ENCODE measurements at places on chromosomes 1 and 21. TPM values are rescaled to one million over a fixed set of nuclear protein-coding genes. Genes with fewer than 3 reads are reported as not detected.

- no peak for DNase-seq
These were observed 10.2 kb downstream of the COQ8A start for GRCh38 chr1:226950316-226950715.

DNA sequence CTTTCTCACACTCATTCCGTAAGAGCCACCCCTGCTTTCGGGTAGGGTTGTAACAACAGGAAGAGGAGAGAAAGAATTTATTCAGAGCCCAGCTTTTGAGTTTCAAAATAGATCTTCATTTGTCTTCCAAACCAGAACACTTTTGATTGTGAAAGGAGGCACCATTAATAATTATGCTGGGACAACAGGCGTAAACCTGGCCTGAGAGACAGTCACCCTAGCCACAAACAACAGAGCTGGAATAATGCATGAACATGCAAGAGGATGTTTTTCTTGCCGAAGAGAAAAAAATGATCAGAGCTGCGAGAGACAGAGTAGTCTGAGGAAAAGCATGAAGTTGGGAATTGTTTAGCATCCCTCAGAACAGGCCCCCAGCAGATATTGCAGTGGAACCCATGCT lies 18.5 kb upstream of the GREM2 start:
- DNase-seq = no peak

DNA sequence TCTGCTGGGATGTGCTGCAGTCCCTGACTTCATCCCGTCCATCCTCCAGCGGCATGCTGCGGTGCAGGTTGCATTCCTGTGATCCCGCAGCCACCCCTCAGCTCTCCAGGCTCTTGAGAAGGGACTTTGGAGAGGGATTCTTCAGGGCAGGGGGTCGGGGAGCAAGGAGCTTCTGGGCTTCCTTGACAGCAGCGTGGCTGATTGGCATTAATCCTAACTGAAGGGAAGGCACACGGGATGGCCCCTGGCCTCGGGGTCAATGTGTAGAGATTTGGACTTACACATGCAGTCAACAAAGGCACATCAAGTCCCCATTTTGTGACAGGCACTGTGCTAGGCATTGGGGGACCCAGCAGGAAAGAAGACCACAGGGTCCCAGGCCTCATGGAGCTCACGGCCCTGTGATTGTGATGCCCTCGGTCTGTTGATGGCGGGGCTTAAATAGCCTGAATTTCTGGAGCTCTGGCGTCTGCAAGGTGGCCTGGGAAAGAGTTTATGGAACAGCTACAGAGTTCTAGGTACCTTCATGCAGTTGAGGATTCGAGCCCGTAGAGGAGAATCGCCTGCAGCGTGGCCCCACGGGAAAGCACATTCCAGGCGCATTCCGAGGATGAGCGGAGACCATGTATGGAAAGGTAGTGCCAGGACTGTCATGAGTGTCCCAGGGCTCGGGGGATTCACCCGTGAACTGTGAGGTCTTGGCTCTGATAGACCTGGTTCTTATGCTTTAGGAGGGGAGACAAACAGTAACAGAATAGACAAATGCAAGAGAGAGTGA lies 20.1 kb downstream of the PSEN2 start:
- DNase-seq = no peak

DNA sequence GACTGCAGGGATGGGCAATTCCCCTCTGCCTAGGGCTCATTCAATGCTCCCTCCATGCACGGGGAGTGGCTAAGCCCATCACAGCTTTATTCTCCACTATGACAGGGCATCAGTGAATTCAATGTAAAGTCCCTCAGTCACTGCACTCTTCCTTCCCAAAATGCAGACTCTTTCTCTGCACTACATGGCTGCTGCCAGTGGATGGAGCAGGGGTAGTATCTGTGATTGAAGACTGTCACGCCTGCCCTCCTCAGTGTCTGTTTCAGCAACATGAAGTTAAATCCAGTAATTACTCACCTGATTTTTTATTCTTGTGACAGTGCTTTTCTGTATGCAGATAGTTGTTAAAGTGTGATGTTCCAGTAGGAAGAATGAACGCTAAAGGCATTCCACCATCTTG lies 1323.2 kb downstream of the AMY1C start:
- DNase-seq = no peak

- DNase-seq = no peak
These were observed 6.2 kb upstream of the PFKL start for GRCh38 chr21:44293551-44294231.

GRCh38 chr1:40092241-40092640 lies 4.8 kb downstream of the PPT1 start:
- DNase-seq = no peak

GRCh38 chr1:99919220-99919619 lies 50.6 kb upstream of the SLC35A3 start:
- DNase-seq = peak; percentile 57

DNA sequence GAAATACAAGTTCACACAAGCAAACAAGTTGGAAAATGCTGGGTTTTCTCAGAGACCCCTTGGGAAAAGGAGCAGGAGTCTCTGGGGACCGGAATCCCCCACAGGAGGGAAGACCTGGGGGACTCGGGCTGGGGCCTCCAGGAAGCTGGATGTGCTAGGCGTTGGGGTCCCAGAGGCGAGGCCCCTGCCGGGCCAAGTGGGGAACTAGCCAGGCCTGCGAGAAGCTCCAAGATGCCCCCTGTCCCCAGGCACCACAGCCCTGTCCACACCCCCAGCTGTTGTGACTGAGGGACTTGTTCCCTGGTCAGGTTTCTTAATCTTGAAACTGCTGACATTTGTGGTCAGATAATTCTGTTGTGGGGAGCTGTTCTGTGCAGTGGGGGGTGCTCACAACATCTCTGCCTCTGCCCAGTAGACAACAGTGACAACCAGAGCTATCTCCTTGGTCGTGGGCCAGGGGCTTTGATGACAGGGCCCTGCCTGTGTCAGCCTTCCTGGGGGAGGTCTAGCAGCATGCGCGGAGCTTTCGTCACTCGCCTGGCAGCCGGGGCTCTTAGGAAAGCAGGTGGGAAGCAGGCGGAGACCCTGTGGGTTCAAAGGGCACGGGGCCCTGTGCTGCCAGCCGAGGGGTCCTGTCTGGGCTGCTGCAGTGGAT lies 126.4 kb upstream of the ARHGEF16 start:
- no peak for DNase-seq

GRCh38 chr1:86100401-86100800 lies 56.2 kb downstream of the COL24A1 start:
- no peak for DNase-seq

DNA sequence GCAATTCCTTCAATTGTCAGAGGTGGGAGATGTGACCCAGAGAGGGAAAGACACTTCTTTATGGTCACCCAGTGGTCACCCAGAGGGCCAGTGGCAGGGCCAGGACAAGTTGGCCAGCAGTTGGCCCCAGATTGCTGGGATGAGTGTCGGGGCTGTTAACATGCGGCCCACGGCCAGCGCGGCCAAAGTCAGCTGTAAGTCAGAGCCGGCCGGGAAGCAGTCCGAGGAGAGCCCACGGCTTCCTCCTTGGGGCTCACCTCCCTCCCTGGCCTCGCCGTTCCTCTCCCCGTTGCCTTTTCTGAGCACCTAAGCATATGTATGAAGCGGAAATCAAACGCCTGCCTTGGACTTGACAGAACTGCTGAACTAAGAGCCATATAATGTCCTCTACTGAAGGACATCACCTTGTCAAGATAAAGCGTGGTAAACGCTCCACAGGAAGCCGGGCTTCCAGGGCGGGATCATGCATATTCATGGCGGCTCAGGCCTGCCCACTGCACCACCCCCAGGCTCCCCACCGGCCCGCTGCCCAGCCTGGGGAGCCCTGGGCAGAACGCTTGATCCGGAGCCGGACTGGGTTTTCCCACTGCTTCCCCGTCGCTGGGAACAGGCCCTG lies 245.4 kb upstream of the POU3F1 start:
- DNase-seq = no peak

- DNase-seq = no peak
These were observed 64.4 kb upstream of the RPL11 start for GRCh38 chr1:23627069-23627735.

GRCh38 chr1:169795687-169796086 lies 980 bp upstream of the METTL18 start:
- DNase-seq = no peak

- no peak for DNase-seq
These were observed 293.8 kb downstream of the NCAM2 start for GRCh38 chr21:21291883-21292569.

GRCh38 chr1:63294803-63295594 lies 27.4 kb upstream of the FOXD3 start:
- no peak for DNase-seq

- no peak for DNase-seq
These were observed 135.9 kb upstream of the DPYD start for GRCh38 chr1:98056781-98057180.

DNA sequence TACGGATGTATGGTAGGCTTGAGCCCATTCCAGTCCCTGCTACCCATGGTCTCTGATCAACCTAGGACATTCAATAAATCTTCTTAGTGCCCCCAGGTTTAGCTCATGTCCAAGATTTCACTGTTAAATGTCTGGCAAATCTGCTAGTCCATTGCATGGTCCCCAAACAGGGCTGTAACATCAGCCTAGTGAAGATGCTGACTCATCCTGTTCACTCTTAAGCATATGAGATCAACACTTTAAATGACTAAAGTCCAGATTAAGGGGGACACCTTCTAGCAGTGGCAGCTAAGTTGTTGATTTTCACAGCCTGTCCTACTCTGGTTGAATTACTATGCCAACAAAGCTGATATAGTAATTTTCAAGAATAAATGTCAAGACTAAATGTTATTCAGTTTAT lies 46.5 kb upstream of the NUF2 start:
- no peak for DNase-seq

DNA sequence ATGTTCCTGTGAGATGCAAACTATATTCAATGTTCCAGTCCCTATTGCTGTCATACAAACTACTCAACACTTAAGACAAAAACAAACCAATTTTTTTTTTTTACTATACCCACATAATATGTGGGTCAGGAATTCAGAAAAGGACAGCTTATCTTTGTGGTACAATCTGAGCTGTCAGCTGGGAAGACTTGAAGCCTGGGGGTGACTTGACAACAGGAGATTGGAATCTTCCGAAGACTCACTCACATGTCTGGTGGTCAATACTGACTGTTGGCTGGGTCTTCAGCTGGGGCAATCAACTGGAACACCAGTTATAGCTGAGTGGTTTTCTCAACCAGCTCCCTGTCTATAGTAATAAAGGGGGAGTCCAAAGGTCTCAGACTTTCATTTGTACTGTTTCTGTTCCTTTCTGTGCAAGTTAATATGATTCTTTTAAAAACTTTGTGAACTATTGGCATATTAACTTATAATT lies 81.7 kb upstream of the ATP1B1 start:
- no peak for DNase-seq

GRCh38 chr1:20079661-20080305 lies 9.8 kb downstream of the PLA2G5 start:
- DNase-seq = no peak

- no peak for DNase-seq
These were observed 35.0 kb upstream of the IL19 start for GRCh38 chr1:206735553-206736031.

DNA sequence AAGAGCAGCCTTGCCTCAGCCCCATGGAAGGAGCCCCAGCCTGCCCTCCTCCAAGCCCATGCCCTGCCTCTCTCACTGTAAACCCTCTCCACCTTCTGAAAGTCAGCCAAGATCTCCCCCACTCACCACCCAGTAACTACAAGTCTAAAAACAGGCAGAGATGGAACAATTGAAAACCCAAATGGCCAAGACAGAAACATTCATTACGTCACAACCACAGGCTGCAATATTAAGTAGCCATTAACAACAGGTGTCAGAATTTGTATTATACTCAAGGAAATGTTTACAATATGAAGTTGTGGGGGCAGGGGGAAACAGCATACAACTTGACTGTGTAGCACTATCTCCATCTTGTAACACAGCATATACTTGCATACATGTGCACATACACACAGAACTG lies 2.4 kb downstream of the IRF6 start:
- DNase-seq = no peak

DNA sequence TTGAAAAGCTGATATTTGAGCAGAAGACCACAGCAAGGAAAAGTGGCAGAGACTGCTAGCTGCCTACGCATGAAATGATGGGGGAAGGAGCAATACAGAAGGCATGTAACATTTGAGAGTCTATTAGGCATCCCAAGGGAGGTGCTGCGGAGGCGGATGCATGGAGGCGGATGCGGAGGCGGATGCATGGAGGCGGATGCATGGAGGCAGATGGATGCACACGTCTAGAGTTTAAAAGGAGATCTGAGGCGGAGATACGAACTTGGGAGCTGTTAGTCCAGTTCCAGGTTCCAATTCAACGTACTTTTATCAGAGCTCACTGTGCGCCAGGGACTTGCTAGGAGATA lies 744 bp upstream of the DDX20 start:
- DNase-seq = peak; percentile 53

- DNase-seq = peak; percentile 78
These were observed 144.2 kb downstream of the DHRS3 start for GRCh38 chr1:12473596-12474362.

GRCh38 chr1:23472351-23473036 lies 11.5 kb downstream of the ASAP3 start:
- no peak for DNase-seq

DNA sequence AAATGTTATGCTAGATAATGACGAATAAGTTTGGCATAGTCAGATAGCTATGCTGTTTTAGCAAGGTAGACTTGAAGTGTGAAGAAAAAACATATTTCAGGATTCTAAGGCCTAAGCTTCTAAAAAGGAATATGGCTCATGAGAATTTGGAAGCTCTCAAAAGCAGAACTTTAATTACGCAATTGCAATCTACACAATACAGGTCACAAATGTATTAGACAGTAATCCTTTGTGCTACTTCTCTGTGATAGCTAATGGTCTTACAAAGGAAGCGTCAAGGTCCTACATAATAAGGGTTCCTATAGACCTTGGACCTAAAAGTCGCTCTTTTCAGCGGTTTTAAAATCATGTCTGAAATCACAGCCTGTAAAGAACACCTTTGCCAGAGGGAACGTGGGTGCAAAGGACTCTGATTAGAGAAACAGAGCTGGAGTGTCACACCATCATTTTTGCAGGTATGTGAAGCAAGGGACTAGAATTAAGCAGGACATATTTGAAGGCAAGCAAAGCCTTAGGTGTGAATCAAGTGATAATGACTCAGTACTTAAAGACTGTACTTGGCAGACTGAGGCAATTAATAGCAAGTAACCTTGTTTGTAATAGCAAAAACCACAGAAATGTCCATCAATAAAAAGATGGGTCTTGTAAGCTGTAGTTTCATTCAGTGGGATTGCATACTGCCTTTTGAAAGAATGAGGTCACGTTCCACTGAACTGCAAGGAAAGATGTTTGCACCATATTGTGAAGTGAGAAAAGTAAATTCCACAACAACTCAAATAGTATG lies 420.2 kb downstream of the KCTD3 start:
- no peak for DNase-seq

GRCh38 chr1:39105061-39105840 lies 79.1 kb downstream of the NDUFS5 start:
- no peak for DNase-seq

The C1QC gene
- 35.4 TPM for polyA plus RNA-seq

The BRDT gene
- polyA plus RNA-seq = not detected

The PPP1R8 gene
- 41.9 TPM for polyA plus RNA-seq

The ITSN1 gene
- polyA plus RNA-seq = 45.2 TPM

The SLAMF9 gene
- polyA plus RNA-seq = not detected

The MIER1 gene
- 30.7 TPM for polyA plus RNA-seq

The ARID1A gene
- polyA plus RNA-seq = 44.8 TPM

The COA7 gene
- 18.2 TPM for polyA plus RNA-seq

The TOE1 gene
- polyA plus RNA-seq = 5.6 TPM

Measured in muscle of arm (tissue), 14 donors.